ENCODE measurements at places on chromosomes 16 and 17. TPM values are rescaled to one million over a fixed set of nuclear protein-coding genes. Genes with fewer than 3 reads are reported as not detected.
A peak's percentile ranks its signal among the peaks of the same experiment; 100 is the strongest.

DNA sequence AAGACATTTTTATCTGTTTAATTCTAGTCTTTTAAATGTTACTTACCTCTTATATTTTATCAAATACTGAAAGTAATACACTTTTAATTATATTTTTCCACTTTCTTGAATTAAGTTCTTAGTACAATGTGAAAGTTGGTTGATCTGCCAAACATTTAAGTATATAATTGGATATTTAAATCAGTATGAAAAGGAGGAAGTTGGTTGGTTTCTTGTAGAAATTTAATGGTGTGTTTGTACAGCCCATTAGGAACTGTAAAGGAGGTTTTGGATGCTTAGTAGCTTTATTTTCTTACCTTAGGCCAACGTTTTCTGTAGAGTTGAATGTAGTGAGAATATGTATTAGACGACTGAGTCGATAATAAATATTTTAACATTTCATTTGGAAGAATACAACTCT is 5.4 kb downstream of the NFATC3 start:
- no peak for DNase-seq

DNA sequence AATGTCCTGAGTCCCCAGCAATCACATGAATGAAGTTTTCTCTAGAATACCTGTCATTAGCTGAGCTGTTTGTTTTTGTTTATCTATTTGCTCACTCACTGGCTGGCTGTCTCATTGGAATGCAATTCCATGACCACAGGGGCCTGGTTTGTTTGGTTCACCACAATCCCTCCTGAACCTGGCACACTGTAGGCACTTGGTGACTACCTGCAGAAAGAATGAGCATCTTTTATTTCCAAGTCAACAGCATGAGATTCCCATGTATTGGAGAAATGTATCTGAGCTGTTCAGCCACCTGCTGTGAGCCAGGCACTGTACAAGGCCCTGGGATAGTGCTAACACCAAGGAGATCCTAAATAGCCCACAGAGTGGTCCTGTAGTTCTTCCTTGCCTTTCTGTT is 345.1 kb downstream of the XYLT1 start:
- no peak for DNase-seq

- DNase-seq = no peak
Observed at GRCh38 chr17:49760932-49761558, 2.9 kb downstream of the FAM117A start.

DNA sequence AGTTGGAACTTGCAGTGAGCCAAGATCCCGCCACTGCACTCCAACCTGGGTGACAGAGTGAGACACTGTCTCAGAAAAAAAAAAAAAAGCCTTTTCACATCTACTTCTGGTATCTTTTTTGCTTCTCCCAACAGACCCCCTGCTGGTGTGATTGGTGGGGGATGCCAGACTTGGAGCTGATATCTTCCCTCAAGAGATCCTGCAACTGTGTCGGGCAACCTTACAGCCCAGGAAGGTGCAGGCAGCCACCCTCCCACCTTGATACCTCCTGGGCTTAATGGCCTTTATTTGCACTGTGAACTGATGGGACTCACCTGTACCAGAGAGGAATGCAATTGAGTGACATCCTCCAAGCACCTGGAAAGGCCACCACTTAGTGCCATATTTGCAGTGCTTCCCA is 142.3 kb downstream of the RGS9 start:
- DNase-seq = no peak

DNA sequence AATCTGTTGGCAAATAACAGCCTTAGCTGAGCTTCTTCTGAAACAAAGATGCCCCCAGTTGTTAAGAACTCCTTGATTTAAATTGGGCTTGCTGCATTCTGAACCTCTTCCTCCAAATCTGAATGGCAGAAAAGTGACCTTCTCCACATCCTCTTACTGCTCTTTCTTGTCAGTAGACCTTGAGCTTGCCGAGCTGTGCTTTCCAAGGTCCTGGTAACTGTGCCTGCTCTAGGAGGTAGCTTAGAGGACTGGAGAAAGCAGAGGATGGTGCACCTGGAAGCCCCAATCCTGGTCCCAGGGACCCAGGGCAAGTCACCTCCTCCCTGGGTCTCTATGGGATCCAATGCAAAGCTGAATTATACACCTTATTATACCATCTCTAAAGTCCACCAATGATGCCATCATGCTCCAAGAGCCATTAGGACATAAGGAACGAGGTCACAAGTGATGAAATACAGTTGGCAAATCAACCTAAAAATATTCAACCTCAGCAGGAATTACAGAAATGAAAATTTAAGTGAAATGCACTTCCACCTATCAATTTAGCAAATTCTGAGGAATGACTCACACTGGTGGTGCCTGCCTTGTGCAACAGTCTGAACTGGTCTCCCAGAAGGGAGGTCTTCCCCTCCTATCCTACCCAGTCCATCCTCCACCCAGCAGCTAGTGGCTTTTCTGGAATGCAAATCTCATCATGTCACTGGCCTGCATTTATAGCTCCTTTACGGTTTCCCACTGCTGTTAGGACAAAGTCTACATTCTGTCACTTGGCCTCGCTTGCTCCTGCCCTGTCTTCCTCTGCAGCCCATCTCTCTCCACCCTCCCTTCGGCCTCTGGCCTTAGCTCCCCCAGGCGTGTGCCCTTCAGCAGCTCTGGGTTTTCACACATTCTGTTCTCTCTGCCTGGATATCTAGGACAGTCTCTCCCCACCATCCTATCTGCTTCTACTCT is 36.6 kb downstream of the TOM1L2 start:
- no peak for DNase-seq

GRCh38 chr17:27540318-27541101 is 84.3 kb downstream of the KSR1 start:
- no peak for DNase-seq

DNA sequence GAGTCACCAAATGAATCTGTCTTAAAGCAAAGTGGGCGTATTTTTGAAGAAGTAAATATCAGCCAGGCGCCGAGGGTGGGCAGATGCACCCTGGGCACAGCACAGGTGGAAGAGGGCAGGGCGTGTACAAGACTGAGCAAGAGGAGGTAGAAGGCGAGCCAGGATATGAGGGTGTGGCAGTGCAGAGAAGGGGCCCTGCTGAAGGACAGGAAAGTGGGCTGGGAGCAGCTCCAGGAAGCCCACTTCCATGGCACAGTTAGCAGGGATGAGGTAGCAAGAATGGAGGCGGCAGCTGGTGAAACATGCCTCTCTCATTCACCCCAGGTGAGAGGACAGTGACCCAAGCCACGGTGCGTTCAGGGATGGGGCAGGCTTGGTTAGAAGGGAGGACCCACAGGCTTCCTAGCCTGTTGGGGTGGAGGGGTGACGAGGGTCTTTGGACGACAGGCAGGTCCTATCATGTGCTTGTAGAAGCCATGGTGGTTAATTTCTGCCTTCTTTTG is 149.3 kb downstream of the CLEC16A start:
- DNase-seq = no peak

CBLN1 gene
- 0.08 TPM for total RNA-seq

TEKT1 gene
- total RNA-seq = not detected

DNA sequence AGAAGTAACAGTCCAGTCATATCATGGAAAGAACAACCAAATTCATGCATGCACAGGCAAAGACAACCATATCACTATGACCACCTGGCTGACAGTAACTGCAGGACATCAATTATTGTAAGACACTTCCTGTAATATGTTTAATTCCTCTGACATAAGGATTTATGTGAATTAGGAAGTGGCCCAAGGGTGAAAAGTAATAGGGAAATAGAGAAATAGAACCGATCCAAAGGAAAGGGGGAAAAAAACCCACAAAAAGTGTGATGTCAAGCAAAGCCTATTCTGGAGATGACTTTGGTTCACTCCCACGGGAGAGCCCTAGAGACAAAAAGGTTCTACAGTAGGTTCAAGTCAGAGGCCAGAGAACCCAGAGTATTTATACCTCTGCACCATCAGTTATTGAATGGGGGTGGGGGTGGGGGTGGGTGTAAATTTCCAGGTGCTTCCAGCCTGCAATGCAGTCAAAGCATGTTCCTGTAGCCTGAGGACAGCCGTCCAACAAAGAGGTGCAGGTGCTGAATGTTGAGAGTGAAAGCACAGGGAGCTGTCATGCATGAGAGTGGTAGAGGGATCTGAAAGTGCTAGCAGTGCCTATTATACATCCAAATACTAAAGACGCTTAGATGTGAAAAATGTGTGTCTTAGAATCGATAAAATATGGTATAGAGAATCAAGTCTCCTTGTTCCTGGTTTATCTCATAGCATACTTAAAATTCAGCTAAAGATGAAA is 95.6 kb upstream of the HLF start:
- no peak for DNase-seq

GRCh38 chr16:10261077-10261476 is 78.8 kb upstream of the GRIN2A start:
- DNase-seq = no peak

BLMH gene
- total RNA-seq = 24.0 TPM

DNA sequence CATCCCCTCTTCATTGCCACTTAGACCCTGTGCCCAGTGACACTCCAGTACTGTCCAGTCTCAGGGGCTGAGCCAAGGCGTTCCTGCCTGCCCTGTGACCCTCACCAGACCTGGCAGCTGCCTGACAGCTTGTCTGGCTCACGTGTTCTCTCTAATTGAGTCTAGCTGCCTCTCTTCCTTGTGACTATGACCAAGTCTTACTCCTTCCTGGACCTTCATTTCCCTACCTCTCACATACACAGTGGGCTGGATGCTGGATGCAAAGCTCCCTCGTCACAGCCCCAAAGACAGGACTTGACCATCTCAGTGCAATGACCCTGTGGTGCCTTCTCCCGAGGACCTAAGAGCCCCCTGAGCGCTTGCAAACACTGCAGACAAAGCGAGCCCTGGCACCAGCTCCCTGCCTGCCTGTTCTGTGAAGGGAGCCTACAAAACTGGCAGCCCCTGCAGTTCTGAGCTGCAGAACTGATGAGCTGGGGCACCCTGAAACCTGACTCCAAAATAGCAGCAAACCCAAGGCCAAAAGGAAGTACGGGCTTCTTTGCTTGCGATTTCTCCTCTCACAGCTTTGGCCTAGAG is 1.7 kb downstream of the DEXI start:
- DNase-seq = peak; percentile 59

- DNase-seq = no peak
Observed at GRCh38 chr17:66150708-66151107, 41.2 kb downstream of the CEP112 start.

DNA sequence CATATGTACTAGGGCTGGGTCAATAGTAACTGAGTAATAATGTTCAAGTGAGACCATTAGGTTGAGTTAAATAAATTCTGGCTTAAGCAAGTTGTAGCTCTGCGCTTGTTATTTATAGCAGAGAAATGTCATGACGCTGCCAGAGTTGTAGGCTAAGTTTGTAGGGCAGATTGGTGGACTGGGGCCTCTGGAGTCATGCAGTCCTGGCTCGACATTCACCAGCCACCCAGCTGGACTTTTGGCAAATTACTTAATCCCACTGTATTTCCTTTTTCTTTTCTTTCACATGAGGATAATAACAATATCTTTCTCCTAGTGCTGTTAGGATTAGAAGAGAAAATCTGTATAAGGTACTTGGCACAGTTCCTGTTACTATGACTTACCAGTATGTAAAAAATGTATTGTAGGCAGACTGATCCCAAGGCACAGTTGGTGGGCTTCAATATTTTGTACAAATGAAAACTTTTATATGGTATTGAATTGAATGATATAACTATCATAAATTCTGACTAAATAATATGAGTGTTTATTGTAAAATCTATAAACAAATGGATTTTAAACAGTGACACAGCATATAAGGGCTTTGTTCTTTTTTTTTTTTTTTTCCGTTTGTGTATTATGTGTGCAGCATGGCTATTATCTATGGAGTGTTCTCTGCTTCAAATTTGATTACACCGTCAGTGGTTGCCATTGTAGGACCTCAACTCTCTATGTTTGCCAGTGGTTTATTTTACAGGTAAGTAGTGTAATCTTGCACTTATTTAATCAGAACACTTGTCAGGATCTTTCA is 2.6 kb downstream of the MFSD11 start:
- no peak for DNase-seq

- no peak for DNase-seq
Observed at GRCh38 chr17:5513628-5514027, 27.3 kb downstream of the MIS12 start.

DNA sequence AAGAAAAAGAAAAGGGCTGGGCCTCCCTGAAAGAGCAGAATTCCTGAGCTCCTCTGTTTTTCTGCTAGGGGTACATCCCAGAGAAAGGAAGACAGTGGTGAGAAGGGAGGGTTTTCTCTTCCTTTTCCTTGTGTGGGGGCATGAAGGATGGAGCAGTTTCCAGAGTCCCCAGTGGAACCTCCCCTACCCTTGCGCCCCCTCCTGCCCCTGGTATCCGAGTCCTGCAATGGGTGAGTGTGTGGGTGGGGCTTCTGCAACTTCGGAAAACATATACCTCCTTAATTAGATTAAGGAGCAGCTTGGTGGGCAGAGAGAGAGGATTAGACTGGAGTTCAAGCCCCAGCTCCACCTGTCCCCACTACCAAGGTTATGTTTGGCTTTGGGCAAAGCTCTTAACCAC is 5.4 kb upstream of the GIP start:
- DNase-seq = no peak

DNA sequence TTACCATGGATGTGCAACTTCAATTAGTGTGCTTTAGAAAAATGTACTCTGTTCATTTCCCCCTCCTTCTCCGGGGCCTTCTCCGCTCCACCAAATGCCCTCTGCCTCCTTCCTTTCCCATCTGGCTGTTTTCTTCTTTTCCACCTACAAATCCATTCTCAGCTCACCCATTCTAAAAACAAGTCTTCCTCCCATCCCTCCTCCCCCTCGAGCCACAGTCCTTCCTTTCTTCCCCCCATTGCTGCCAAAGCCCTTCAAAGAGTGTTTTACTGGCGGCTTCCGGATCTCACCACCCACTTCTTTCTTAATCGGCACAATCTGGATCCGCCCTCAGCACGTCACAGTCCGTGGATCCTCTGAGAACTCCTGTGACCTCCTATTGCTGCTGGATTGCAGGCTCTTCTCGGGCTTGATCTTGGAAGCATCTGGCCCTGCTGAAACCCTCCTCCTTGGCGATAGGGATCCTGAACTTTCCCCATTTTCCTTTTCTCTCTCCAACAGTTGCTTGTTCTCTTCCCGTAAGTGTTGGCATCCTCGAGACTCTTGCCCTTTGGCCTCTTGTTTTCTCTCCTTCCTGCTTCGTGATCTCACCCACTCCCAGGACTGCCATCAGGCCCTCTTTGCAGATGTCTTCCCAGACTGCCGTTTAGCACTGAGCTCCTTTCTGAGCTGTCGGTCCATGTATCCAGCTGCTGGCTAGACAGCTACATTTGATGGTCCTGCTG is 36.0 kb upstream of the FBXO47 start:
- no peak for DNase-seq

ZNF174 gene
- 13.4 TPM for total RNA-seq

GRCh38 chr16:27432558-27432957 is 30.6 kb downstream of the IL21R start:
- no peak for DNase-seq

Measured in SK-MEL-5 (cell line).